ENCODE measurements at places on chromosomes 11 and 22. TPM values are rescaled to one million over a fixed set of nuclear protein-coding genes. Genes with fewer than 3 reads are reported as not detected.

The SERHL2 gene
- total RNA-seq, result 2.8 TPM

The OR56A1 gene
- not detected for total RNA-seq

The SLC1A2 gene
- total RNA-seq, result 1.9 TPM

The TPBGL gene
- 0.31 TPM for total RNA-seq

The TYMP gene
- total RNA-seq, result 5.8 TPM

The AIFM3 gene
- 2.6 TPM for total RNA-seq

The PIWIL4 gene
- total RNA-seq, result 11.6 TPM

The CDPF1 gene
- 10.8 TPM for total RNA-seq

The APOBEC3B gene
- 7.1 TPM for total RNA-seq

The OR5B12 gene
- total RNA-seq, result not detected

The ARHGAP20 gene
- total RNA-seq, result 5.1 TPM

The CD44 gene
- 54.7 TPM for total RNA-seq

The GSTT2B gene
- total RNA-seq, result not detected

The GPHA2 gene
- total RNA-seq, result not detected

The RAC2 gene
- 0.24 TPM for total RNA-seq
